ENCODE measurements at places on chromosomes 5 and 9. TPM values are rescaled to one million over a fixed set of nuclear protein-coding genes. Genes with fewer than 3 reads are reported as not detected.

DNA sequence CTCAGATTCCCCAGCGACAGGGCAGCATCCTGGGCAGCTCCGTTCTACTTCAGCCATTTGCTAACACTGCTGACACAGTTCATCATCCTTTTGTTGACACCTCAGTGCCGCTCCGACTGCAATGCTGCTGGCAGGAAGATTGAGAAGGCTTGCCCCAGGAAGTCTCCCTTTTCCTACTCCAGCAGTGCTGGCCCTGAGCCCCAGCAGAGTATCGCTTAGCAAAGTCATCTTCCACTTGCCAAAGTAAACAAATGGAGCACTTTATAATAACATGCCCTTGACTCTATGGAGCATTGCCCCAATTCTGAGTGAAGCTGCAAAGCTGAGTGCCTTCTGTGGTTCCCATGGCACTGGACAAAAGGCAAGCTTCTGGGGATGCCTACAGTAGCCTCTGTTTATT is 32.2 kb downstream of the PRLR start:
- DNase-seq, result peak; percentile 52

- DNase-seq, result no peak
Measured at GRCh38 chr5:71620630-71621029, 33.5 kb downstream of the MCCC2 start.

OCLN gene
- 43.5 TPM for polyA plus RNA-seq

BTNL8 gene
- polyA plus RNA-seq, result 0.56 TPM

SLCO6A1 gene
- 0.24 TPM for polyA plus RNA-seq

PCDHGA12 gene
- polyA plus RNA-seq, result 1.1 TPM

Data from renal pelvis (tissue), 12 donors.